Cardiac fibroblast (primary cell): ENCODE measurements at places on chromosomes 11 and 22.
A peak's percentile ranks its signal among the peaks of the same experiment; 100 is the strongest.

DNA sequence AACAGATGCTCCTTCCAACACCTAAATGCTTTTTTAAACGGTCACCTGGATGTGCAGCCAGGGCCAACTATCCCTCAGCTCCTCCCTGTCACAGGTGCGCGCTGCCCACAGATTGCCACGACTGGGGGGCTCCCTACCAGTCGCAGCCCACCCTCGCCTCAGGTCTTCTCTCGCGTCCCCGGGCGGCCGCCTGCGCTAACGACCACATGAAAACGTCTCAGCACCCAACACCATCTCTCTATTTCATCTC is 469 bp downstream of the ZBED5 start:
- DNase-seq = no peak

- no peak for DNase-seq
These were observed 53.3 kb upstream of the LINC01488 start for GRCh38 chr11:69427906-69428880.

DNA sequence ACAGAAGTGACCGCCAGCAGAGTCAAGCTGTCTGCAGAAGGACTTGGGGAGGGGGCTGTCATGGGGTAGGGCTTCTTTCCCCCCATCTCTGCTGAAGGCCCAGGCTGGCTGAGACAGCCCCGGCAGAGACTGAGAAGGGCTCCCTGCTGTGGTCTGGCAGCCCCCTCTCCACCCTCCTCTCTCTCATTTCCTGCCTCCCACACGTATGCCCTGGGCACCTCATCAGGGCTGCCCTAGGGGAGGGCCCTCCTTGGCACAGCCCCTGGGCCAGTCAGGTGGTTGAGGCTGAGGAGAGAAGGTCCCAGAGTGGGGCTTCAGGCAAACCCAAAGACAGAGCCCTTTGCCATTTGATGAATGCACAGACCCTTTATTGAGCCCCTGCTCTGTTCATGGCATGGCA is 3.6 kb downstream of the RASD2 start:
- no peak for DNase-seq

- DNase-seq = no peak
These were observed 128.5 kb upstream of the LMO1 start for GRCh38 chr11:8392166-8392565.

- DNase-seq = no peak
These were observed 39.3 kb upstream of the LINC01488 start for GRCh38 chr11:69442012-69442806.

DNA sequence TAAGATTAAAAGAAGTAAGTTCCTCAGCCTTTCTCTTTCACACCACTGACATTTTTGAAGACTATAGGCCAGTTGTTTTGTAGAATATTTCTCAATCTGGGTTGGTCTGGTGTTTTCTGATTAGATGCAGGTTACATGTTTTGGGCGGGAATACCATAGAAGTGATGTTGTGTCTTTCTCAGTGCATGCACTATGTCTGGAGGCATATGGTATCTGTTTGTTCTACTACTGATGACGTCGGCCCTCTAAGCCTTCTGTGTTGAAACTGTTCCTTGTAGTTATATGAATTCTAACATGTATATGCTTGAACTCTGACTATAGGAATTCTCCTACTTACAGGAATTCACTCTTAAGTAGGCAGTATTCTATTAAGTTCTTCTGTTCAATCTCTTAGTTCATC is 21.6 kb downstream of the ZFTA start:
- no peak for DNase-seq

DNA sequence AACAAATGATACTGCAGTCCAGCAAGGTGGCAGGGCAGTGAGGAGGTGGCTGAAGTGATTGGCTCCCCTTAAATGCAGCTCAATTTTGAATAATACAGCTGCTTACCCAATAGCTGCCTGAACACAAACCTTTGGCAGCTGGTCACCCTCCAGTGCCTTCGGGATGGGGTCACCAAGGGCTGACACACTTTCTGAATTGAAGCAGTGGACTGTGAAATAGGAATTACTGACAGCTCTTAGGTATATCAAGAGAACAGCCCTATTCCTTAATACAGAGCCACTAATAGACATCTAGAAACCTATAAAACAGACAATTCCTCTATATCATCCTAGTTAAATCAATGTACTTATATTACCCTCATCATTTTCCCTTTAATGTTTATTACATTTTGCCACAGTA is 474.2 kb upstream of the KIRREL3 start:
- no peak for DNase-seq

GRCh38 chr11:66646828-66647227 is 8.3 kb downstream of the RBM4 start:
- no peak for DNase-seq

GRCh38 chr11:13669544-13670488 is 1.3 kb downstream of the FAR1 start:
- no peak for DNase-seq

- DNase-seq = no peak
These were observed 34.3 kb downstream of the GUCY1A2 start for GRCh38 chr11:106983991-106984390.

GRCh38 chr22:46703171-46703995 is 34.7 kb downstream of the CERK start:
- DNase-seq = no peak

GRCh38 chr22:47794851-47795250 is 1032.4 kb downstream of the TBC1D22A start:
- no peak for DNase-seq

DNA sequence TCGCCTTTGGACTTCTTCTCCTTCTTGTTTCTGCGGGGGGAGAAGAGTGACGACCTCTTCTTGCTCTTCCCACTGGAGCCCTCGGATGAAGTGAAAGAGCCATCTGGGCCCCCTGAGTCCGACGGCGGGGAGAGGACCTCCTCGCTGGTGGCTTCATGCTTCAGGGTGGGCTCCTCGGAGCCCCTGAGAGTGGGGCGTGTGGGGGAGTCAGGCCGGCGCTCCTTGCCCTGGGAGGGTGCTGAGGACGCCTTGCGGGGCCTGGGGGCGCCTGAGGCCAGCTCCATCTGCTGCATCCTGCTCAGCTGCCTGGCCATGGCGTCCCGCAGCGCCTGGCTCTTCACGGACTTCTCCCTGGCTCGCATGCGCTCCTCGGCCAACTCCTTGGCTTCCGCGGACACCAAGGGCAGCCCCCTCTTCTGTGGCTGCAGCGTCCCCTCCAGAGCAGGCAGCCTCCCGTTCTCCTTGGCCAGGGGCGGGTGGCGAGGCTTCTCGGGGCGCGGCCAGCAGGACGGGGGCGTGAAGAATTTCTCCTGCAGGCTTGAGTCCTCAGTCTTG is 43.3 kb upstream of the BID start:
- no peak for DNase-seq

DNA sequence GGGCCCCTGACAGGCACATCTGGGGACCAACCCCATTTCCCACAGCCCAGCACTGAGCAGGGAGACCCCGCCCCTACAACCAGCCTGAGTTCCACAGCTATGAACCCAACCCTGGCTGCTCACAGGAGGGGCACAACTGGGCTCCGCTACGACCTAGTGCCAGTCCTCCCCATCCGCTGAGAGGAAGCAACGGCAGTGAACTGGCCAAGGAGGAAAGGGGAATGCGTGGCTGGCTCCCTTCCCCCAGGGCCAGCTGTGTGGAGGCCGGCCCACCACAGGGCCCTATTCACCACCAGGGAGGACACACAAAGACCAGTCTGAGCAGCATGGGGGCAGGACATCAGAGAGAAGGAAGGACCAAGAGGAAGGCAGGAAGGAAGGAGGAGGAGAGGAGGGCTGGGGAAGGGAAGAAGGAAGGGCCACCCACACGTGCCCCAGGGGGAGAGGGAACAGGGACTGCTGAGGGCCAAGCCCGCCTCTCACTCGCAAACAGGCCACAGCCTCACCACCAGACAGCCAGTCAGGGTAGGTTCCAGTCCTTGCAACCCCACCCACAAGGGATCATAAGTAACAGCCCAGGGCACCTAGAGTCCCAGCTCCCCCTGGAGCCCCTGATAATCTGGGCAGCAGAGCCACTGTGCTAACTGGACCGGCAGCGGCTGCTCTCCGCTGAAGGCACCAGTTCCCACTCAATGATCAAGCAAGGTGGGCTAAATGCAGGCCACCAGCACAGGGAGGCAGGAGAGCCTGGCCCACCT is 8.5 kb upstream of the GAL3ST1 start:
- peak; percentile 22 for DNase-seq

DNA sequence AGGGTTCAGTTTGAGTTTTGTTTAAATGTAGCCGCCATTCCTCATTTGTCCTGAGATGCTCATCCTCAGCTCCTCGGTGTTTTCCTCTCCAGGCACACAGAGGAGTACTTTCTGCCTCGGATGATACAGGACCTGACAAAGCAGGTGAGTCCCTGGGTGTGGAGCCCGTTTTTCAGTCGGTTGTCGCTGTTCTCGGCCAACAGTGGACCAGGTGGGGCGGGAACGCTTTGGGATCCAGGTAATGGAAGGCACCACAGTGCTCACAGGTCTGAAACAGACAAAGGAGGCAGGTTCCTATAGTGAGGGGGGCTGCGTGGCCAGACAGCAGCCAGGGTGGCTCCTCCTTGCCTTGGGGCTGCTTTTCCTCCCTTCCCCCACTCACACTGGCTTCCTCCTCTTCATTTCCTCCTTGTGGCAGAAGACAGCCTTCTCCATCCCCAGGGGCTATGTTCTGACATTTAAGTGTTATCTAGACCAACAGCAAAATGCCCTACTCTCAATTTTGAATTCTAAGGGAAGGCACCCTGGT is 19.4 kb downstream of the NADSYN1 start:
- DNase-seq = no peak

GRCh38 chr11:73312851-73313327 is 4.8 kb downstream of the ARHGEF17 start:
- no peak for DNase-seq

DNA sequence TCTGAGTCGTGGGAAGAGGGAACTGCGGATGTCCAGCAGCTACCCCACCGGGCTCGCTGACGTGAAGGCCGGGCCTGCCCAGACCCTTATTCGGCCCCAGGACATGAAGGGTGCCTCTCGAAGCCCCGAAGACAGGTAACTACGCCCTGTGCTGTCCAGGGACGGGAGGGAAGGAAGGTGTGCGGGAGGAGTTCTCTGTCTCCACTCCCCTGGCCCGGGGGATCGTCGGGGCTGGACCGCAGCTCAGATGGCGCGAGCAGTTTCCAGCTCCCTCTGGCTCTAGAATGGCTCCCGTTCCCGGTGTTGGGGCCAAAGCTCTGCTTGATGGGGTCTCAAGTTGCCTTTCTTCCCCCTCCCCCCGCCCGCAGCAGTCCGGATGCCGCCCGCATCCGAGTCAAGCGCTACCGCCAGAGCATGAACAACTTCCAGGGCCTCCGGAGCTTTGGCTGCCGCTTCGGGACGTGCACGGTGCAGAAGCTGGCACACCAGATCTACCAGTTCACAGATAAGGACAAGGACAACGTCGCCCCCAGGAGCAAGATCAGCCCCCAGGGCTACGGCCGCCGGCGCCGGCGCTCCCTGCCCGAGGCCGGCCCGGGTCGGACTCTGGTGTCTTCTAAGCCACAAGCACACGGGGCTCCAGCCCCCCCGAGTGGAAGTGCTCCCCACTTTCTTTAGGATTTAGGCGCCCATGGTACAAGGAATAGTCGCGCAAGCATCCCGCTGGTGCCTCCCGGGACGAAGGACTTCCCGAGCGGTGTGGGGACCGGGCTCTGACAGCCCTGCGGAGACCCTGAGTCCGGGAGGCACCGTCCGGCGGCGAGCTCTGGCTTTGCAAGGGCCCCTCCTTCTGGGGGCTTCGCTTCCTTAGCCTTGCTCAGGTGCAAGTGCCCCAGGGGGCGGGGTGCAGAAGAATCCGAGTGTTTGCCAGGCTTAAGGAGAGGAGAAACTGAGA is 1.4 kb downstream of the ADM start:
- peak; percentile 42 for DNase-seq

DNA sequence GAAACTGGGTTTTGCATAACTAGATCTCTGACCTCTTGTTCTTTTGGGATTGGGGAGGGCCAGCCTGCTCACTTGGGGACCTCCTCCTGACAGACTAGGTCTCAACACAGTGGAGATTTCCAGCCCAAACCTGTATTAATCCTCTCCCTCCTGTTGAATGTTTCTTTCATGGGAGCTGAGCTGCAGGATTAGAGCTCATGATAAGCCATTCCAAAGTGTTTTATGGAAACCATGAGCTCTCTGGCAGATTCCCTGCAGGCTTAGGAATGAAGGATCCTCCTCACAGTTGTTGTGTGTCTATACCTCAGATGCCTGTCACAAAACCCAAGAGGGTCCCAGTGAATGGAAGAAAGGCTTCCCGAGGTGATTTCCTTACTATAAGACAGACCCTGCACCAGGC is 248.4 kb upstream of the B3GAT1 start:
- no peak for DNase-seq

DNA sequence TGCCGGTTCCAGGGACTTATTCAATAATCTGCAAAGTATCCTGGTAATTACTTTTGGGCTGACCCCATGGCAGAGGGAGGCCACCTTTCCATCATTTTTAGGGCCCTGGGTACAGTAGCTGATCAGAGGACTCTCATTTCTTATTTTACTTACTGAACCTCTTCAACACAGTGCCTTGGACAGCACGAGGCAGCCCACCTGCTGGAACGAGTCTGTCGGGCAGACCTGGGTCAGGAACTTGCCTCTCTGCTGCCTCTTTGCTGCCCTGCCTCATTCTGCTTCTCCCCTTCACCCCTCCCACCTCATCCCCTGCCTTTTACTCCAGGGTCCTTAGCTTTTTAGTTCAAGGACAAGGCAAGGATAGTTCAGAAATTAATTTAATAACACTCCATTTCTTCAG is 204.5 kb downstream of the CSNK2A3 start:
- no peak for DNase-seq

DNA sequence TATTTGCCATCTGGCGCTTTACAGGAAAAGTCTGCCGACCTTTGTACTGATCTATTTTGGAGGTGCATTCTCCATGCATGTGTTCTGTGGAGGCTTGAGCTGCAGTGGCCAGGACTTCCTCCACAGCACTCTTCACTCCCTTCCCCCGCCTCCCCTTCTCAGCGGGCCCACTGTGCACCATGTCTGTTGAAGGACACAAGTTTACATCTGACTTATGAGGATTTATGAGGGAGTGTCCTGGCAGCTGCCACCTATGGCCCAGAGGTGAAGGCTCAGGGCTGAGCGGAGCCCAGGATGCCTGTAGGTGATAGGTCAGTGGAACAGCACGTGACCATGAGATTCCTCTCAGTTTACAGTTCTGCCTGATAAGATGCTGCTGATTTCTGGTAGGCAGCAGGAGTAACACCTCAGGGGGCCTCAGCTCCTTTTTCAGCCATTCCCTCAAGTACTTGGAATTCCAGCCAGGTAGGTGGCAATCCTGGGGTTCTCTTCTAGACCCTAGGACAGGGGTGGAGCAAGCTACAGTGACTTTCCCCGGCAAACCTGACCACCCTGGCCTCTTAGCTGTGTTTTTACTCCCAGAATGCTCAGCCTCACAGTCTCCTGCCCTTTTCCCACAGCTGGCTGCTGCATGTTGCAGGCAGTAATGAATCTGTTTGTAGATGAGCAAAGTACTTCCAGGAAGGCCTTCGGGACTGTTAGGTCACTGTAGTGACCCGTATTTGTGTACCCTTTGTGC is 59.9 kb downstream of the PPFIBP2 start:
- DNase-seq = no peak

GRCh38 chr11:87473174-87473573 is 435.4 kb downstream of the TMEM135 start:
- peak; percentile 56 for DNase-seq

GRCh38 chr11:128603003-128603696 is 15.8 kb upstream of the ETS1 start:
- no peak for DNase-seq
